NCI-H1694 (cell line): ENCODE measurements at places on chromosomes 7 and 10.

GRCh38 chr10:17851611-17852010, 42.5 kb downstream of the MRC1 start:
- DNase-seq, result no peak

- no peak for DNase-seq
Measured at GRCh38 chr7:22662556-22663356, 64.2 kb upstream of the IL6 start.

GRCh38 chr10:34771525-34771924, 43.6 kb downstream of the PARD3 start:
- DNase-seq, result no peak

DNA sequence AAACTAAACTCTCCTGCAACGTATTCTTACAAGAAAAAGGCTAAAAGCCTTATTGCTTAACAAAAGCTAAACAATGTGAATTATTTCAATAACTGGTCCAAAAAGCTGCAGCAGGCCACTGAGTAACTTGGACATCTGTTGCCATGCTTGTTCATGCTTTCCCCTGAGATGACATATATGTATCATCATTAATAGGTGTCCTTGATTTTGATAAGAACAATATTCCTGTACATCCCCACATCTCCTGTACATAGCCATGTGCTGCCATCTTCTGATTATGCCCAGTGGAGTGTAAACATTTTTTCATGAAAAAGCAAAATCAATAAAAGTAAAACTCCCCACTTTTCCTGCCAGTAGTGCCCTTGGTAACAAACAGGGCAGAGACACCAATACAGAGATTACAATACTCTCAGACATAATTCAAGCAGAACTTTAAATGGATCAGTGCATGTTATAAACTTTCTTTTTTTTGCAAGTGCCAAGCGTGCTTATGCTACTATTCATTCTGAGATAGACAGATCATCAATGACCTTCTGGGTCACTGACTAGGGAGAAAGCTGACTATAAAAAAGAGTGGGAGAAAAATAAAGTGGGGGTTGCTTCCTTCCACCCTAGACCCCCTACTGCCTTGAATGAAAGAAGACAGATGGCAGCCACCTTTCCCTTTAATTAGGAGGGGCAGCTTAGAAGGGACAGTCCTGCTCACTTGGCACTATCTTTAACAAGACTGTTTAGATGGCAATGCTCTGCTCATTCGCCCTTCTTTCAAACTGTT, 205.5 kb upstream of the KLF14 start:
- no peak for DNase-seq

GRCh38 chr7:104111271-104111670, 96.5 kb downstream of the ORC5 start:
- no peak for DNase-seq

- no peak for DNase-seq
Measured at GRCh38 chr10:30039567-30039966, 19.8 kb downstream of the JCAD start.

DNA sequence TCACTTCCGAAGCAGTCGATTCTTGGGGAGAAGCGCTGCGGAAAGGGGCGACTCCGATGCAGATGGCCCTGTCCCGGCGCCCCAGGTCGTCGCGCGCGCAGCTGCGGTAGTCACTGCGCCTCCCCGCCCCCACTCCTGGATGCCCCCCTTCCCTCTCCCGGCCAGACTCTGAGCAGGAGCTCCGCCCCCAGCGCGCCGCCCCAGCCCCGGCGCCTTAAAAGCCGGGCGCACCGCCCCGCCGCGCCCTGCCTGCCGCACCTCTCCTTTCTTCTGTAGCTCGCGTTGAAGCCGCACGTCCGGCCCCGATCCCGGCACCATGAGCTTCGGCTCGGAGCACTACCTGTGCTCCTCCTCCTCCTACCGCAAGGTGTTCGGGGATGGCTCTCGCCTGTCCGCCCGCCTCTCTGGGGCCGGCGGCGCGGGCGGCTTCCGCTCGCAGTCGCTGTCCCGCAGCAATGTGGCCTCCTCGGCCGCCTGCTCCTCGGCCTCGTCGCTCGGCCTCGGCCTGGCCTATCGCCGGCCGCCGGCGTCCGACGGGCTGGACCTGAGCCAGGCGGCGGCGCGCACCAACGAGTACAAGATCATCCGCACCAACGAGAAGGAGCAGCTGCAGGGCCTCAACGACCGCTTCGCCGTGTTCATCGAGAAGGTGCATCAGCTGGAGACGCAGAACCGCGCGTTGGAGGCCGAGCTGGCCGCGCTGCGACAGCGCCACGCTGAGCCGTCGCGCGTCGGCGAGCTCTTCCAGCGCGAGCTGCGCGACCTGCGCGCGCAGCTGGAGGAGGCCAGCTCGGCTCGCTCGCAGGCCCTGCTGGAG, at the start of gene INA:
Gene INA (plus strand): TSS at position 243 of the 817 bp plus-strand sequence. CDS start 74 bp downstream, at position 317.
- peak; percentile 57 for DNase-seq

GRCh38 chr7:141128931-141129330, 55.1 kb downstream of the TMEM178B start:
- no peak for DNase-seq

DNA sequence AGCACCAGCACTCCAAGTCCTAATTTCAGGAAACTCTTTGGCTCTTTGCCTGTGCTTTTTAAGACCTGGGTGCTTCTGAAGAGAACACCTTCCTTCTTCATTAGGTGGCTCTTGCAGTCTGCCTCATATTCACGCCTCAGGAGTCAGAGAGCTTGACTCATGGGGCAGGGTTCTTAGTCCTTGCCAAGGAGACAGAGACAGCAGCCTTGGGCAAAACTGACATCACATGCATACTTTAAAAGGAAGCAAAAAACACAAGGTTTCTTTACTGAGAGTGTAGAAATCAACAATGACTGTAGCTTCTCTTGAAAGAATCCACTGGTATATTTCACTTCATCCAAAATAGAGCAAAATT, 780.6 kb downstream of the INHBA start:
- no peak for DNase-seq
